ENCODE measurements at places on chromosomes 13 and 19.

- DNase-seq, result peak; percentile 70
Observed at GRCh38 chr19:49468746-49469447, 5.1 kb upstream of the FLT3LG start.

- DNase-seq, result peak; percentile 50
Observed at GRCh38 chr13:45752510-45752909, 50.4 kb downstream of the CBY2 start.

GRCh38 chr19:2391118-2391725, 31.2 kb downstream of the TMPRSS9 start:
- DNase-seq, result peak; percentile 71

DNA sequence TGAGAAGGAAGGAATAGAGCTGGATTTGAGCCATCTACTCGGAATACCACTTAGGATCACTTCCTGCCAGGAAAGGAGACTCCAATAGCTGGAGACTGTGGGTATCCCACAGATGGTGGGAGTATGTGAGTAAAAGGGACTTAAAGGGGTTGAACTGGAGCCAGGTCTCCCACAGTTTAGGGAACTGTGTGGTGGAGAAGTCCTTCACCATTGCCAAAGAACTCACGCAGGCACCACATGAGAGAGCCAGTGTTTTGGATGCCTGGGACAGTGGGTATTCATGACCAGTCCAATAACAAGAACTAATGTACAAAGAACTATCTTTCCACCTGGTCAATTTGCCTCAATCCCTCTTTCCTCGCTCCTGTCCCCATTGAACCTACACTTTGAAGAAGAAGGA, 24.4 kb upstream of the MYCBP2 start:
- DNase-seq, result peak; percentile 61

DNA sequence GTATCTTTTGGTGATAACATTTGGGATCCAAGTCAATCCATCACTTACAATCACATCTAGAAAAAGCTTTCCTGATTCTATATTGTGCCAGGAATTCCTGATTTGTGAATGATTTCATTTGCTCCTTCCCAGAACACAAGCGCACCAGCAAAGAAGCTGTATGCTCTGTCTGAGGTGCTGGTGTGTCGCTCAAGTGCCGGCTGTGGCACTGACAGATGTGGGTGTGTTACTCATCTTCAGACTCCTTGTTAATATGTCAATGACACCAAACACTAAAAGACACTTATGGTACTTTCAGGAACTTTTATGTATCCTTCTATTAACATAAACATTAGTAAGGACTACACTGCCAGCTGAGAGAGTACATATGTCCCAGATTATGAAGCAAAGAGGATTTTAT, 429.1 kb downstream of the ITGBL1 start:
- no peak for DNase-seq

DNA sequence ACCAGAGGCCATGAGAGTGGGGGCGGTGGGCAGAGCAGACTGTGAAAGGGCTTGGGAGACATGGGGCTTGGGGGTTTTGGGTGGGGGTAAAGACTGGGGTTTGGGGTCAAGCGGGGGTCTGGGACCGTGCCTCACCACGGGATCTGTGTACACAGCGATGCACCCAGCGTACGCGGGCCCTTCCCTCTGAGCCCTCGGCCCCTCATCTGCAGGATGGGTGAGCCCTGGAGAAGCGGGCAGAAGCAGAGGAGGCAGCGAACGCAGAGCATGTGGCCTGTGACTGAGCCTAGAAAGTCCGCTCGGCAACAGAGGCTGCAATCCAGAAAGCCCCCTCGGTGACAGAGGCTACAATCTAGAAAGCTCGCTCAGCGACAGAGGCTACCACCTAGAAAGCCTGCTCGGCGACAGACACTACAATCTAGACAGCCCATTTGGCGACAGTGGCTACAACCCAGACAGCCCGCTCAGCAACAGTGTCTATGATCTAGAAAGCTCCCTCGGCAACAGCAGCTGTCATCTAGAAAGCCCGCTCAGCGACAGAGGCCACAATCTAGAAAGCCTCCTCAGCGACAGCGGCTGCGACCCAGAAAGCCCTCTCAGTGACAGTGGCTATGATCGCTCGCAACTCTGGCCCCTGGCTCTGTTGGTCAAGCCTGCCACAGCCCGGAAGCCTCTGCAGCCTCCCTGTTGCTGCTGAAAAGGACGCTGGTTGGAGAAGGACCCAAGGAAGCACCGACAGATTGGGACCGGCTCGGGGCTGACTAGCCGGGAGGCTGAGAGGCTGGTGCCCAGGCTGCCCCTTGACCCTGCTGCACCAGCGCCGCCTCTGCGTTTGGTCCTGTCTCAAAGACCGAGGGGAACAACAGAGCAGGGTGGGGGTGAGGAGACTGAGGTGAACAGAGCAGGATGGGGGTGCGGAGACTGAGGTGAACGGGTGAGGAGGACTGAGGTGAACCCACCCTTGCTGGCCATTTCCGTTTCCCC, 68.6 kb downstream of the SPACA7 start:
- no peak for DNase-seq

DNA sequence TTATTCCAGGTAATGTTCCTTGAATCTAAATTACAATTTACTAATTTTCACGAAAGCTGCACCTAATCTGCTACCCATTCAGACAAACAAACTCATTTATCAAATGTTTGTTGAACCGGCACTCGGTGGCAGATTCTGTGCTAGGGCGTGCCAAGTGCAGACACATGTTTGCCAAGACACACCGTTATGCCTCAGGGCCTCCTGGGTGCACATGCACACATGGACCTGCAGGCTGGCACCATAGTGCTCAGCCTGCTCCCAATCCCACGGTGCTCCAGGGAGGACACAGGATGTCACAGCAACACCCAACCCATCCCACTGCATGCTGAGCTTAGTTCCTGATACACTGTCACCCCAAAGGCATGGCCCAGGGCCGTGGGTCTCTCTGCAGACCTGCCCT, 7.7 kb downstream of the SCGB2B2 start:
- DNase-seq, result no peak

- DNase-seq, result no peak
Observed at GRCh38 chr13:113393226-113393562, 29.3 kb upstream of the GRTP1 start.

- peak; percentile 90 for DNase-seq
Observed at GRCh38 chr13:44024846-44025195, 145.1 kb downstream of the LACC1 start.

DNA sequence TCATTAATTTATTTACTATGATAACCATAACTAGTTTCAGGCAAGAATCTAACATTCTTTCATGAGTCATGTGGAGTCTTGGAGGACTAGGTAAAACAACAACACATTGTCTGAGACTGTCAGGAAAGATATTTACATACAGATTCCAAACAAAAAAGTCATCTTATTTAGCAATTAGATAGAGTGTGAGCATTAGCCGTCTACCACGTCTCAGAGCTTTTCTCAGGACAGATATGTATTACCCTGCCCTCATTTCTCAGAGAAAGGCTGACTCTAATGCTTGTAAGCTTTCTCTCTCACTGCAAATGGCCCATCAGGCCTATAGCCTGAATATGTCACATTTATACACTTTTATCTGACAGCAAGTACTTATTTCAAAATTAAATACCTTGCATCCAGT, 312.1 kb upstream of the PCDH20 start:
- DNase-seq, result no peak

- no peak for DNase-seq
Observed at GRCh38 chr19:16698914-16699313, 20.7 kb upstream of the NWD1 start.

DNA sequence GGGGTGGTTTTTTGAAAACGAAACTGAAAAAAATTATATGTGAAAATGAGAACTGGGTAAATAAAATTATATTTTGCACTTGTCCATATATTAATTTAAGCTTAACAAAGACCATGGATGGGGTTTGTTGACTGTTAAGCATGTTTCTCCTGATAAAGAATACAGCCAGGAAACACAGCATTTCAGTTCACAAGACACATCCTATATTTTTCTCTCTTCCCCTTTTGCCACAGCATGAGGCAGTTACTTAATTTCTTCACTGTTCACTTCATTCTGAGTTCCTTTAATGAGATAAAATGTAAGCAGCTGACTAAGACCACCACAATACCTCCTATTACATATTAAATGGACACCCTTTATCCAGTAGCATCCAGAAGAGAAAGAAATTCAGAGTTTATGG, 64.0 kb downstream of the RXFP2 start:
- DNase-seq, result peak; percentile 65

- DNase-seq, result no peak
Observed at GRCh38 chr19:45539459-45539858, 32.2 kb downstream of the VASP start.

DNA sequence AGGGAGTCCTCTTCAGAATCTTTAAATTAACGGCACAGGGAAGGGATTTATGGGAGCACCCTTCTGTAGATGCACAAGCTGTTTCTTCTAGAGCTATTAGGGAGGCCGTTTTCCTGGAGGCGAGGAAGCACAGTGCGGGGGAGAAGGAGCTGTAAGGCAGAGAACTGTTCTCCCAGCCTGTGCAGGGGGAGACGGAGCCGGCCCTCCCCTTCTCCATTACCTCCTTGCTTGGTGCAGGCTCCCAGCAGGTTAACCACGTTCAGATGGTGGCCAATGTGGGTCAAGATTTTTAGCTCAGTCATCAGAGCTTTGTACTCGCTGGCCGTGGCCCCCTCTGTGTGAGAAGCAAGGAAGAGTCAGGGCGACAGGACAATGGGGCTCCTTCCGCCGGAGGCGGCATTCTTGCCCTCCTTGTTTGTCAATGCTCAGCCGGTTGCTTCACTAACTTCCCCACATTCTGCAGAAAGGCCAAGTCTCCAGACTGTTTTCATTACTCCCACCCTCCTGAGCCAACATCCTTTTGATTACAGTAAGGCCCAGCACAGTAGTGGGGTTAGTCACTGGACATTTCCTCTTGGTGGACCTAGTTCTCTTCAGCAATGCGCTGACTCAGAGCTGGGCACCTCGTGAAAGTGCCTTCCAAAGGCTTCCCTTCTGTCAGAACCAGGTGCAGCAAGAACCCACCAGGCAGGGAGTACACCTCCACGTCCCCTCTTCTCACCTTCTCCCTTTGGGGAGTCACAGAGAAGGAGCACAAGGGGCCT, 165.4 kb downstream of the FLT1 start:
- peak; percentile 96 for DNase-seq

- no peak for DNase-seq
Observed at GRCh38 chr19:7885818-7886217, 2.5 kb upstream of the LRRC8E start.

GRCh38 chr13:30966101-30966500, 33.6 kb downstream of the TEX26 start:
- no peak for DNase-seq

- no peak for DNase-seq
Observed at GRCh38 chr13:106284358-106284757, 251.1 kb downstream of the EFNB2 start.

- DNase-seq, result no peak
Observed at GRCh38 chr13:24894972-24895300, 131.0 kb downstream of the RNF17 start.

- DNase-seq, result no peak
Observed at GRCh38 chr19:1222394-1222793, 15.4 kb downstream of the CBARP start.

DNA sequence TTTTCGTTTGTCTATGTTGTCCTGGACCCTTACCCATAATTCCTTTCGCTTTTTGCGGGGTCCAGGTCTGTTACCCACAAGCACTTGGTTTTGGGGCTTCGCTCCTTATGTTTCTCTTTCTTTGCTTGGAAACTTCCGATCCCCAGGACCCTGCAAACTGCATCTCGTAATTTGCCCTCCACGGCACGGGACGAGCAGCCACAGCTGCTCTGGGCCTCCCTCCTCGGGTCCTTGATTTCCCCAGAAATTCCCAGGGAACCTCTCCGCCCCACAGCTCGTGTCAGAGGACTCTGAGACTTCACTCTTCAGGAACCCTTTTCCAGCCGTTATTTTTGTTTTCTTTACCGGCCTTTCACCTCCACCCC, 599 bp downstream of the SNRNP70 start:
- no peak for DNase-seq

DNA sequence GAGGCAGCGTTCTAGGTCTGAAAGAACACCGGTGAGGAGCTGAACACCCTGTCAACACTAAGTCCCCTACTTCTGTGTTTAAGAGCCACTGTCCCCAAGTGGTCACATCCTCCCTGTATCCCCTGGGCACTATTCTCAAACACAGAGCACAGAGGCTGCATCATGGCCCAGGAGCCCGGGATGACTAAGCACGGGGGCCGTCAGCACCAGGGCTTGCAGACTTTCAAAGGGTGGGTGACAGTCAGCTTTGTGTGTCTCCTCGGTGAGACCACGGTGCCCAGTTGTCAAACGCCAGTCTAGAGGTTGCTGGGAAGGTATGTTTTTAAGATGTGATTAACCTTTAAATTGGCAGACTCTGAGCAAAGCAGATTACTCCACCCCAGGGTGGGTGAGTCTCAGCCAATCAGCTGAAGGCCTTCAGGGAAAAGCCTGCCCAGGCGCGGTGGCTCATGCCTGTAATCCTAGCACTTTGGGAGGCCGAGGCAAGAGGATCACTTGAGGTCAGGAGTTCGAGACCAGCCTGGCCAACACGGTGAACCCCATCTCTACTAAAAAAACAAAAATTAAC, 8.0 kb downstream of the MAP2K2 start:
- DNase-seq, result no peak

- no peak for DNase-seq
Observed at GRCh38 chr19:57110592-57111328, 9.0 kb upstream of the USP29 start.

DNA sequence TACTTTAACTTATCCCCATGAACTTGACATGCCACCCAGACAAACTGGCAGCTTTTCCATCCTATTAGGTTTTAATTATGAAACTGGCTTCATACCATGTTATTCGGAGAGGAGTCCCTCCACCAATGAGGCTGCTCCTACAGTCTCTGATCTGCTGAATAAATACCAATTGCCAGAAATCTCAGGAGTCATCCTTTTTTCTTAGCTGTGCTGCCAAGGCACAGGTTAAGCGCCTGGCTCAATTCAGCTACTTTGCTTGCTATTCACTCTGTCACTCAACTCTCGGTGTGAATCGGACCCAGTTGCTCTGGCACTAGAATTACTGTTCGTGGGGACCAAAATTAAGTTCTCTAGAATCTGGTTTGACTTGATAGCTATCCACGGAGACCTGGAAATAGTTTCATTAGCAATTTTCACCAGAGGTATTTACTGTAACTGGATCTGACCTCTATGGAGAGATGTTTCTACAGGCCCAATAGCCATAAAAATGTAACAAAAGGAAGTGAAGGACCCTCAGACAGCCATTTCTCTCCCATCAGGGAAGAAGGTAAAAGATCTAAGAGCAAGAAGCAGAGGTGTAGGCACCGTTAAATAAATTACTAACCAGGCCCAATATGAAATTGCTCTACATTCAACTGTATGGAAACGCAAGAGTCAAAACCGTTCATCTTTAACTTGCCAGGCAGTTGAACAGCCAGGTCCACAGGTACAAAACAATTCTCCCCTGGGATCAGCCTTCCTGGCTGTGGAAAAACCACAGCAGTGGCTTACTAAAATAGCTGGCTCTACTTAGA, 5.4 kb downstream of the ZC3H4 start:
- DNase-seq, result no peak

GRCh38 chr13:98280176-98280510, 103.1 kb upstream of the RNF113B start:
- no peak for DNase-seq

DNA sequence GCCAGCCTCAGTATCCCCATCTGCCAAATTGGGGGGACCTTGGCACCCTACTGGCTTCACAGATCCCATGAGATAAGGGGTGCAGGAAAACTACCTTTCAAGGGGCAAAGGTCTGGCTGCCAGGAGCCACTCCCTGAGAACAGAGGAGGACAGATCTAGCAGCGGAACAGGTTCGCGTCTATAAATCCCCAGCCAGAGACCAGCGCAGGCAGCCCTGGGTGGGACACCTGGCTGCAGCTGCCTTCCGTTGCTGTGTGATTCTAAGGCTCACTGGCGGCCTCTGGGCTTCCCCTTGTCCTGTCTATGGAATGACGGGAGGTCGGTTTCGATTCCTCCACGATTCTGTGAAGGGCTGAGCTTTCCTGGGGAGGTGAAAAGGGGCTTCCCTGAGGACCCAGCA, 7.3 kb downstream of the RELB start:
- DNase-seq, result no peak

All from inflammatory macrophage treated with lipopolysaccharide for 4 hours (primary cell).